ENCODE measurements at places on chromosomes 16 and 17. TPM values are rescaled to one million over a fixed set of nuclear protein-coding genes. Genes with fewer than 3 reads are reported as not detected.

DNA sequence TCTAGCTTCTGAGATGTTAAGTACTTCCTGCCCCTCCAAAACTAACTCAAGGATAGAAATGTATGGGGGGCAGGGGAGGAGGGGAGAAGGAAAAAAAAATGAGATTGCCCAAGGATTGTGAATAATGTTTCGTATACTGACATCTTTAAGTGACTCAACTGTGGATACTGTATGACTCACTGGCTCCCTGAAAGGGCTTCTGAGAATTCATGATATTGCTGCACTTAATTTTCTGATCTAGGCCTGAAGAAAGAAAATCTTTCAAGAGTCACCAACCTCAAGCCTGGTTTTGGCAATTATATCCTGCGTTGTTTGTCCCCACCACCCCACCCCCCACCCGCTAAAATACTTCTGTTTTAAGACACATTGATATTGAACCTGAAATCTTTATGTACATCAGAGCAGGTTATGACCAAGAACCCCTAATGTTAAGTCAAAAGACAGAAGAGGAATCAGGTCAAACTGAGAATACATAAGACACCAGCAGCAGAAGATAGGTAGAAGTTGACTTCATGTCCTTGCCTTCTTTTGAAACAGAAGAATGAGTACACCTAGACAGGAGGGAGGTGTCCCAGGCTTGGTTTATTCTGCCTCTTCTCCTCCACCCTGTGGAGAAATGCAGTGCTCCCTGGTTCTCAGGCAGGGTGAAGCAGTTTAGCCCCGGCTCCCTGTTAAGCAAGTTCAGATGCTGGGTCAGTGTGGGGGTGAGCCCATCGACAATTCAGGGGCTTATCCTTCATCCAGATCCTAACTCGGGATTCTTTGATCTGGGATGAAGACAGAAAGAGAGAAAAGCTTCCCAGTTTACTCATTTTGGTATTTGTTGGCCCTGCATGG lies 3.3 kb upstream of the FBXL20 start:
- H3K27me3 ChIP-seq: no peaks in the 10 kb centered on the region
- peaks cover 18% of the 10 kb centered on the region for H3K4me1 ChIP-seq
- H3K4me3 ChIP-seq: no peak overlapping the region
- H3K27ac ChIP-seq: peak overlapping the region; percentile 20
- peaks cover 37% of the 10 kb centered on the region for H3K36me3 ChIP-seq

DNA sequence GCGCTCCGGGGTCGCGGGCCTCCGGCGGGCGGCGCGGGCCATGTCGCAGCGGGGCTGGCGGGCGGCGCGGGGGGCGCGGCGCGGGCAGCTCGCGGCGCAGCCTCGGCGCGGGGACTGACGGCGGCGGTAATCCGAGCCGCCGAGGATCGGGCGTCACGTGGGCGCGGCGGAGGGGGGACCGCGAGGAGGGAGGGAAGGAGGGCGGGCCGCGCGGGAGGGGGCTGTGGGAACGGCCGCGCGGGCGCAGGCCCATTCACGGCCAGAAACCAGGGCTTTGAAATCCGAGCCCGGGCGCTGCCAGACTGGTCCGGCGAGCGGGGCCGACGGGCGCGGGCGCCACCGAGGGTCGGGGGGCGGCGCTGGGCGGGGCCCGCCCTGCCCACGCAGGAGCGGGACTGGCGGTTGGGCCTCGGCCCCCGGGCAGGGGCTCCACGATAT lies at the start of gene MTSS2:
MTSS2 (minus strand) TSS at position 116 of the 438 bp plus-strand sequence. CDS start 262 bp downstream, outside the sequence.
- H3K27ac ChIP-seq: peak within 1 kb of the TSS; percentile 78
- H3K4me1 ChIP-seq: peaks cover 56% of the 10 kb centered on the region
- peaks cover 43% of the 10 kb centered on the region for H3K36me3 ChIP-seq
- H3K4me3 ChIP-seq: peak within 1 kb of the TSS; percentile 99

Gene PALB2
- total RNA-seq: 9.7 TPM

- H3K27me3 ChIP-seq: no peaks in the 10 kb centered on the region
- DNase-seq: no peak
- peaks cover 34% of the 10 kb centered on the region for H3K36me3 ChIP-seq
- no peak overlapping the region for H3K27ac ChIP-seq
- no peak overlapping the region for H3K4me3 ChIP-seq
- peaks cover 1% of the 10 kb centered on the region for H3K4me1 ChIP-seq
Observed at GRCh38 chr16:88069397-88070168, 118.3 kb downstream of the BANP start.

Gene ACAP1
- total RNA-seq: not detected

GRCh38 chr17:44559634-44560554 lies 2.6 kb downstream of the FZD2 start:
- peak overlapping the region; percentile 49 for H3K4me3 ChIP-seq
- H3K4me1 ChIP-seq: peaks cover 47% of the 10 kb centered on the region
- DNase-seq: no peak
- no peaks in the 10 kb centered on the region for H3K27me3 ChIP-seq

Gene PPP1R27
- not detected for total RNA-seq

GRCh38 chr16:7839568-7839967 lies 506.9 kb downstream of the RBFOX1 start:
- no peaks in the 10 kb centered on the region for H3K36me3 ChIP-seq
- H3K27me3 ChIP-seq: no peaks in the 10 kb centered on the region

Gene CCL18
- total RNA-seq: not detected

DNA sequence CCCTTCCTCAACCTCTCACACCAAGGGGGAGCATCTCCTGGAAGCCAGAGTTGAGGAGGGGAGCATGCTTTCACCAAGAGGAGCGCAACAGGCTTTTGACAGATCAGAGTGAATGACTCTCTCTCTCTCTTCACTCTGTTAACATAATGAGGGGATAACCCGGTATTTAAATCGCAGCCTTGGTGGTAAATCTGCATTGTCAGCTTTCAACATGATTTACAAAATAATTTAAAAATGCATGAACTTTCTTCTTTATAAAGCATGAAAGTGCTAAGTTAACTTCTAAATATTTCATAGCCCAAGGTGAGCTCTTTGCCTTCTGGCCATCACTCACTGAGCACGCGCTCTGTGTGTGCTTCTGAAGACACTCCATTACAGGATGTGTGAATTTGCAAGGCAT lies 61.8 kb downstream of the TMEM114 start:
- H3K27ac ChIP-seq: no peak overlapping the region
- H3K27me3 ChIP-seq: peaks cover 43% of the 10 kb centered on the region
- DNase-seq: no peak
- no peak overlapping the region for H3K4me3 ChIP-seq
- no peaks in the 10 kb centered on the region for H3K36me3 ChIP-seq

- DNase-seq: no peak
- no peaks in the 10 kb centered on the region for H3K4me1 ChIP-seq
- no peak overlapping the region for H3K4me3 ChIP-seq
- peaks cover 9% of the 10 kb centered on the region for H3K36me3 ChIP-seq
- H3K27me3 ChIP-seq: no peaks in the 10 kb centered on the region
Observed at GRCh38 chr17:16171613-16172012, 43.7 kb downstream of the NCOR1 start.

DNA sequence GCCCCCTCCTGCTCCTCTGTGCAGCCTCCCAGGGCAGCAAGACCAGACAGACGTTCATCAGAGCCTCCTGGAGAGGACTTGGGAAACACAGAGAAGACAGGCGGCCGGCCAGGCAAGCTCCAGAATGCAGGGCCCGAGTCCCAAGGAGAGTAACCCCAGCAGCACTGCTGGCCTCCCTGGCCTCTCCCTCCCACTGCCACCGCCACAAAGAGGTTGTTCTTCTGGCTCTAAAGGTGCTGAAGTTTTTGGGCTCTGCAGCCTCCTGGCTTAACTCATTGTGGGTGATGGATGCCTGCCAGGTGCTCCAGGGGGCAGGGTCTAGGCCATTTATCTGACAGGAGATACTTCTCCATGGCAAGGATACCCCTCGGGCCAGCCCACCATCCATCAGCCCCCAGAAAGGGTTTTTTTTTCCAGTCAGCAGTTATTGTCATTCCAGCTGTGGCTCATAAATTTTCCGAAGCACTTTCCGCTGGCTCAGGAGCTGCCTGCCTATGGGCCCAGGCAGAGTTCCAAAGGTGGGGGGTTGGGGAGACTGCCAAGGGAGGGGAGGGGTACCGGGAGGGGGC lies 32.0 kb upstream of the MRPS23 start:
- peak overlapping the region; percentile 62 for H3K27ac ChIP-seq
- H3K4me3 ChIP-seq: no peak overlapping the region
- peaks cover 56% of the 10 kb centered on the region for H3K4me1 ChIP-seq
- DNase-seq: no peak
- peaks cover 75% of the 10 kb centered on the region for H3K36me3 ChIP-seq

Gene CLDN7
- not detected for total RNA-seq
